Trophoblast cell (in vitro differentiated cells and primary cell): ENCODE measurements at places on chromosomes 2 and 18.

DNA sequence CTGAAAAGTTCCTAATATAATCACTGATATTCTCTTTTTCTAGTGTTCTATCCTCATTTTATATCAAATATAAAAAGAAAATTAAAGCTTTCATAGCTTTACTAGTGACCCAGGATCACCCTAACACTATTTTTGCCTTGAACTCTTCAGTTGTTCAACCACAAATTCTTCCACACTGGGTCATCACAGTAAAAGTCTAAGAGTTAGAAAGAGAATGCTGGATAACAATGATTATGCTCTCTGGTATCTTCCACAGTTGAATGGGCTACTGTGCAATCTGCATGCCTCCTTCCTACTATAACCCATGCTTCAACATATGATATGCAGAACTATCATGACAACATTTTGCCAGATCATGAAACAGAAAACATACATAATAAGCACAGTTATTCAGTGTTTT is 32.3 kb downstream of the CHN1 start:
- DNase-seq = peak; percentile 89
- no peak overlapping the region for H3K4me3 ChIP-seq
- H3K27ac ChIP-seq = no peak overlapping the region
- H3K4me1 ChIP-seq = peaks cover 7% of the 10 kb centered on the region
- no peaks in the 10 kb centered on the region for H3K36me3 ChIP-seq
- H3K27me3 ChIP-seq = no peaks in the 10 kb centered on the region

DNA sequence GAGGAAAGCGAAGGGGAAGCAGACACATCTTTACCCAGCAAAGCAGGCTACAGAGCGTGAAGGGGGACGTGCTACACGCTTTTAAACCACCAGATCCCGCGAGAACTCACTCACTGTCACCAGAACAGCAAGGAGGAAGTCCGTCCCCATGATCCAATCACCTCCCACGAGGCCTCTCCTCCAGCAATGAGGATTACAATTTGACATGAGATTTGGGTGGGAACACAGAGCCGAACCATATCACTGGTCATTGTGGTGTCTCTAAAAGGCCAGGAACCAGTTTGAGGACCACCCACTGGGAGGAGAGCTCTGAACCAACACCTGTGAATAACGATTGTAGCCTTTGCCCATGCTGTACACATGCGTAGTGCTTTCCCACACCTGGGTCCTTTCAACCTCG is 116.6 kb upstream of the FAM136A start:
- no peak overlapping the region for H3K4me3 ChIP-seq
- no peaks in the 10 kb centered on the region for H3K27me3 ChIP-seq
- no peaks in the 10 kb centered on the region for H3K36me3 ChIP-seq
- H3K27ac ChIP-seq = no peak overlapping the region
- H3K4me1 ChIP-seq = no peaks in the 10 kb centered on the region

- no peaks in the 10 kb centered on the region for H3K27me3 ChIP-seq
- no peak overlapping the region for H3K27ac ChIP-seq
- DNase-seq = no peak
- H3K4me1 ChIP-seq = no peaks in the 10 kb centered on the region
- no peak overlapping the region for H3K4me3 ChIP-seq
- H3K36me3 ChIP-seq = peaks cover 7% of the 10 kb centered on the region
Observed at GRCh38 chr2:63000801-63001200, 49.8 kb upstream of the OTX1 start.

GRCh38 chr2:15720561-15721307 is 129.1 kb downstream of the DDX1 start:
- H3K36me3 ChIP-seq = no peaks in the 10 kb centered on the region
- H3K27me3 ChIP-seq = no peaks in the 10 kb centered on the region
- no peak for DNase-seq
- no peaks in the 10 kb centered on the region for H3K4me1 ChIP-seq

DNA sequence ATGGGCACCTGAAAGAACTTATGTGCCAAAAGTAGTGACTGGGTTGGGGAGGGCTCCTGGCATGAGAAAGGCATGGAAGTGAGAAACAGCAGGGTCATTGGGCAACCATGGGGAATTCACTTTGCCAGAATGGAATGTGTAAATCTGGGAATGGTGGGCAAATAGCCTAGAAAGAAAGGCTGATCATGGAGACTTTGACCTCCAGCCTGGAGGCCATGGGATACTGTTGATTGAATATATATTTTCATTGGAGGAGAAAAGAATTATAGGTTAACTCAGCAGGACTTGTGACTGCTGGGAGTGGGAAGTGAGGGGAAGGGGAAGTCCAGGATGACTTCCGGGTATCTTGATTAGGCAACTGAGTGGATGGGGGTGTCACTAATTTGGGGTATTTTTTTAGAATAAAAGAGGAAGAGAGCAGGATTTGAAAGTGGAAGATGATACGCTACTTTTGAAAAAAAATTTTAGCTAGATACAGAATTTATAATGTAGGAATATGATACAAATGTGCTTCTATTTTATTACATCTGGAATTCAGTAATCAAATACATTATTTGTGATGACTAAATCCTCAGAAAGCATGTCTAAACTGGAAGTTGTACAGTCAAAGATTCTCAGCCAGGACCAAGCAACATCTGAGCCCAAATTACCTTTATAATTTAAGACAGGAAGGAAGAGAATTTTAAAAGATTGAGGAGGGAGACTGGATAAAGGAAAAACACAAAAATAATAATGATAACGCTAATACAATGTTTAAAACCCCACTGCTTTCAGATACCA is 116.2 kb downstream of the GATA6 start:
- no peaks in the 10 kb centered on the region for H3K4me1 ChIP-seq
- H3K27me3 ChIP-seq = no peaks in the 10 kb centered on the region
- peak; percentile 12 for DNase-seq

- H3K4me3 ChIP-seq = no peak overlapping the region
- H3K4me1 ChIP-seq = no peaks in the 10 kb centered on the region
- H3K27ac ChIP-seq = no peak overlapping the region
- DNase-seq = no peak
Observed at GRCh38 chr2:12589802-12590320, 126.9 kb upstream of the TRIB2 start.

GRCh38 chr2:54388076-54388475 is 68.1 kb upstream of the SPTBN1 start:
- H3K4me1 ChIP-seq = peaks cover 6% of the 10 kb centered on the region
- H3K4me3 ChIP-seq = no peak overlapping the region
- H3K36me3 ChIP-seq = no peaks in the 10 kb centered on the region
